ENCODE measurements at places on chromosomes 3 and 15.

DNA sequence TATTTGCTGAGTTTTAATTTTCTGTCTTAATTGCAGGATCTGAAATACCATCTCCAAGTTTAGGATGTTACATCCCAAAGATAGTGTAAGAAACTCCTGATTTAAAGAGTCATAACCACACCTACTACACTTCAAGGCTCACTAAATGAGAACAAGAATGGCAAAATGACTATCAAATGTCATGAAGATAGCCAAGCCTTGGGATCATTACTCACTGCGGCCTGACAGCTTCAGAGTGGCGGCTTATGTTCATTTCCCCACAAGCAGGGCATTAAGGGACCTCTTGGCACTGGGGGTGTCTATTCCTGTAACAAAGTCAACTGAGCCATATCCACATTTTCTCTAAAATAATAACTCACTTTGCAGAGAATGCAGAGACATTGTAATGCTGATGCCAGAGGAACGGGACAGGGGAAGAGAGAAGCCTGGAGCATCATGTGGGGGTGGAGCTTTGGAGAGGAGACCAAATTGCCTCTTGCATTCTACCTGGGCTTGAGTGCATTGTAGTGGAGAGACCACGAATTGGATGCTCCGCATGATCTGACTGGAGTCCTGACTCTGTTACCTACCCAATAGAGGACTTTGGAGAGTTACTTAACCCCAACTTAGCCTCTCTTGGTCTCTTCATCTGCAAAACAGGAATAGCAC lies 219.2 kb downstream of the OPA1 start:
- DNase-seq: no peak

- DNase-seq: no peak
Measured at GRCh38 chr3:52917044-52917443, 19.7 kb upstream of the STIMATE start.

DNA sequence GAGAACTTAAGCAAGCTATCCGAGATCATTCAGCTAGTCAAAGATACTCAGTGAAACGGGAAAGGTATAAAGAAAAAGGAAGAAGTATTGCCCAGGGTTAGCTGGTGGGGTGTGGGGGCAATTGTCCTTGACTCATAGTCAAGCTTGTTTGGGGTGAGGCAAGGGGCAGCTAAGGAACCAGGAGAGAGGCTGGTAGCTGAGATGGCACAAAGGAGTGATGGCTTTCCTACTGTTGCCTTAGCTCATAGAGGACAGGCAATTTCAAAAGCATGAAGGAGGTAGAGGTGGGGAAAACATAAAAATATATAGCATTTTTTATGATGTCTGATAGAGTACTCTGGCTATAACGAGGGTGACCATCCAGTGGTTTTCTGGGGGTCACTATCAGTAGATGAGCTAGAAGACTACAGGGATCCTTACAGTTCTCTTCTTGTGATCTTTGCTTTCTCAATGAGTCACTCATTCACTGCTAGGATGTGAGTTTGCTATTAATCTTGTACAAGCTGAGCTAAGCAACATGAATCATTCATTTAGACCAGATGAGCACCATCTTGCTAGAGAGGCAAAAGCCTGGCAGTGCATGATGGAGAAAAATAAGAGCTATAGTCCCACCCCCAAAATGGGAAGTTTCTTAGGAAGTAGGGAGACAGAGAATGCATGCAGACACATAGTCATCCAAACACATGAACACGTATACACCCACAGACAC lies 207.1 kb upstream of the PFN2 start:
- no peak for DNase-seq

DNA sequence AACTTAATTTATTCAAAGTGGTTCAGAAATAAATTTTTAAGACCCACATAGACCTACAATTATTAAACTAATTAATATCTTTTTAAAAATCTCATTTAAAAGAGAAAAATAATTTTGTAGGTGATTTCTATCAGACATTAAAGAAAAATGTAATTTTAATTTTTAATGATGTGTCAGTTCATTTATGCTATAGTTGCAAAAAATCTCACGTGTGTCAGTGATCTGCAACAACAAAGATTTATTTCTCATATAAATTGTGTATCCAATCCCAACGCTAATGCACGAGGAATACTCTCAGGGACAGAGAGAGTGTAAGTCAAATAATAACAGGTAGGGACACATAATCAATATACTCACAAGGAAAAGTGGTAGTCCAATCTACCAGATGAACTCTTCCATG lies 456.6 kb upstream of the CCDC54 start:
- no peak for DNase-seq

DNA sequence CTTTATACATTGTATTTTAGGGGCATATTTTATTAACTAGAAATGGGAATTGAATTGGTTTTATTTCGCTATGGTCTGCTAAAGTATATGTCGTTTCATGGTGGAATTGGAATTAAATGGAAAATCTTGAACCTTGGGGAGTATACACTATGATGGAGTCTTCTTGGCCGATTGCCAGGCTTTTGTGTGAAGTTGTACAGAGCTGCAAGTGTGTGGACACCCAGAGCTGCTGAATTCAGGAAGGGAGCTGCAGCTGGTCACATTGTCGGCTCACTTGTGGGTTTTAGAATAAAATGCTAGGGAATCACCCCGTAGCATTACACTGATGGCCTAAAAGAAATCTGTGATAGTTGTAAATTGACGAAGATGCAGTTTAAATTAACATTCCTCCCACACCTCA lies 35.1 kb downstream of the USP3 start:
- no peak for DNase-seq

DNA sequence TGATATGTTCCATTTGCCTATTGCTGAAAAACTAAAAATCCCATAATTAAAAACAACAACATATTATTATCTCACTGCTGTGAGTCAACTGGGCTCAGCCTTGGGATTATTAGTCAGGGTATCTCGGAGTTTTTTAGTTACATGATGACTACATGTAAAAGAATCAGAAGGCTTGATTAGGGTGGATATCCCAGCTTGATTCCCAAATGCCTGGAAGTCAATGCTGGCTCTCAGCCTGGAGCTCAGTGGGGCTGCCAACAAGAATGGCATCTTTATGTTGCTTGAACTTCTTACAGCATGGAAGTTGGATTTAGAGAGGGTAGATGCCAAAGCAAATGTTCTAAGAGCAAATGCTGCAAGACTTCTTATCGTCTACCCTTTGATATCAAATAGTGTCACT lies 278.5 kb downstream of the PLOD2 start:
- no peak for DNase-seq

DNA sequence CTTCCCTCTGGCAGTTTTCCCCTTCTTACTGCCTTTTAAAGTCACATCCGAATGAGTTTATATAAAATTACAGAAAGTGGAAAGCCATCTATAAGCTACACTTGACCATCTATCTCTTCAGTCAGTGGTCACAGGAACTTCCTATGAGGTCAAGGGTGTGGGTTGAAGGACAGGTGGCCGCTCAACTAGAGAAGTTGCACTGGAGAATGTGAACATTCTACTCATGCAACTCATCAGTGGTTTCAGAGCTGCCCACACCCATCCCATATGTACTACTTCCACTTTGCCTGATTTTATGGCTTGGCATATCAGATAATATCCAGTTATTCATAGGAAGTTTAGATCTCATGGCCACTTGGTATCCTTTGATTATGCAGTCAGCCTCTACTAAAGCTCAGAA lies 57.4 kb upstream of the TMEM158 start:
- DNase-seq: no peak

DNA sequence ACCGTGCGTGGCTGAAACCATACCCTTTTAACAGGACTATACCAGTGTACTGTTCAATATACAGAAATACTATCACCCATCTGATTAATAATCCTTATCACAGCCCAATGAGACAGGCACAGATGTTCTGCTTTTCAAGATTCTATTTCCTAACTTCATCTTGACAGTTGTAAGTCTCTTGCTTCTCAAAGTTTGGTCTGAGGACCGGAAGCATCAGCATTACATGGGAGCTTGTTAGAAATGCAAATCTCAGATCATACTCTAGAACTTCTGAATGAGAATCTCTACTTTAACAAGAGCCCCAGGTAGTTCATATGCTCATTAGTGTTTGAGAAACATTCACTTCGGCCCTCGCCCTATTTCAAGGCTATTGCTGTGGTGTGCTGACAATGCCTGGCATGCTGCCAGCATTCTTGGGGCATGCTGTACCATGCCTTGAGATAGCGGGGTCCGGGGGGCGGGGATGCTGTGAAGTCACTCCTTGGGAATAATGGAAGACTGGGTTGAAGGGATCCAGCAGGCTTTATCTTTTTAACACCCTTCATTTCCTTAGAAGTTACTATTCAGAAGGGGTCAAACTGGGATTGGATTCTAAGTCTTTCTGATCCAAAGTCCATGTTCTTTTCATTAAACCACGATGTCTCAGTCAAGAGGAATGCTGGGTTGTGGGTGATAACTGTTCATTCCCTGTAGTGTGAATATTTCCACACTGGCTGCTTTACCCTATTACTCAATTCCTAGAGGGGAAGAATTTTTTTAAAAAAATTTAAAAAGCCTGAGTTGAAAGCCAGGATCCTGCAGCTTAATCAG lies 194.7 kb downstream of the LPP start:
- DNase-seq: no peak

DNA sequence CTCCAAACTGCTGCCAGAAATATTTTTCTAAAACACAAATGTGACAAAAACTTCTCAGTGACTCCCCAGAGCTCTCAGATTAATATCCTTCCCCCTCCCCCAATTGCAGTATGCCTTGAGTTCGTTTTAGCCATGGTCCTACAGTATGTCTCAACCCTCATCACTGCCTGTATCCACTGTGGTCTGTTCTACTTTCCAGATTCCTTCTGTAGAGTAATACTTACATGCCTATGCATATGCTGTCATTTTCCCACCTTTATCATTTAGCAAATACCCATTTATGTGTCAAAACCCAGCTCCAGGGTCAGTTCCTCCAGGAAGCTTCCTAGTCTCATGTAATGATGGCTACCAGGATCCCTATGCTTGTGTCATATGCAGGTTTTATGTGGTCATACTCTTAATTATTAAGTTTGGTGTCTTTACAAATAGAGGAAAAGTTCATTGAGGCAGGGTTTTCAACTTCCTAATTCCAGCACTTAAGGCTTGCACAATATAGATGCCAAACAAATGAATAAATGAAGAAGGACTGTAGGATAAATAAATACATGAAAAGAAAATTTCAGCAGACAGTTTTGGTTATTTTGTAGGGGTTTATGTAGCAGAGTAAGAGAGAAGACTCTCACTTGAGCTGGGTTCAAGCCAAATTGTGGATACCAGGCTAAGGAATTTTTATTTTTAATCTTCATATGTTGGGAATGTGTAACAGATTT lies 170.8 kb downstream of the ALCAM start:
- no peak for DNase-seq

DNA sequence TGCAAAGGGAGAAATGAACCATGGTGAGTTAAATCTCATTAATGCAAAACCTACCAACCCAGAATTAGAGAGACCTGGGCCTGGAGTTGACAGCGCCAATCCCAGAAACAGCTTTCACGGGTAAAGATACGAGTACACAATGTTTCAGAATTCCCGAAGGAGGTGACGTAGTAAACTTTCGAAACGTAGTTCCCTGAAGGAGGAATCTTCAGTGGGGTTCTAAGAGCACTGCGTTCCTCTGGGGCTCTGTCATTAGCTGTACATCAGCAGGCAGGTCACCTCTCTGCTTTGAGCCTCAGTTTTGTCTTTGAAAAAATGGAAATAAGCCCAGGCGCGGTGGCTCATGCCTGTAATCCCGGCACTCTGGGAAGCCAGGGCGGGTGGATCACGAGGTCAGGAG lies 152.3 kb downstream of the XXYLT1 start:
- DNase-seq: no peak

- DNase-seq: no peak
Measured at GRCh38 chr15:79115986-79116665, 25.5 kb upstream of the RASGRF1 start.

DNA sequence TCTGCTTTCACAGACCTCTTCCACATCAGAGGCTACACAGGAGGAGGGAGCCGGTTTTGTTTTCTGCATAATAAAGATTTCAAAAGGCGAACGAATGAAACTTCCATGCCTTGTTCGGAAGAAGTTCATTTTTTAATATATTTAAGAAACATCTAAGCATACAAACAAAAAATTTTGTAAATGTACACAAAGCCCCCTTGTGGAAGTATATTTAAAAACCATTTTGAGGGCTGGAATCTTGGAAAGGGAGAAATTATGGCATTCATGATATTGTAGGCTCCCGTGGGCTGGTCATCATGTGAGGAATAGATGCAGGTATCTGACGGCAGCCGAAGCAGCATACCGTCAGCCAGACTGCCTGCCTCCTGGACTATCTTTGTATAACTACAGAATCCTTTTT lies 90.4 kb downstream of the MECOM start:
- DNase-seq: no peak

DNA sequence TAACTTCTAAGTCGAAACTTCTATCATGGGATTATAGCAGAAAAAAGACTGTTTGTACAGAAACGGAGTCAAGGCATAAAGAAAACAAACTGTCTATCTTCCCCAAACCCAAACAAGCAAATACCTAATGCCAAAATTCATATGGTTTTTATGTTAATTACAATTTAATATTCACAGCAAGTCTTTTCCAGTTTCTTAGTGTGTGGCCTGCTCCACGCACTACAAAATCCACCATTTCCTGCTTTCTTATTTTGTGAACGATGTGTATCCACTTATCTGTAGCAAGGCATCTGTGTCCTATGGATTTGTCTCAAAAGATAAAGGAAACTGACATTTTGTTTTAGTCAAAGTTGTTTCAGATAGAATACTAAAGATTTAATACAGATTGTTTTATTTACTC lies 588.0 kb upstream of the CCDC54 start:
- no peak for DNase-seq

DNA sequence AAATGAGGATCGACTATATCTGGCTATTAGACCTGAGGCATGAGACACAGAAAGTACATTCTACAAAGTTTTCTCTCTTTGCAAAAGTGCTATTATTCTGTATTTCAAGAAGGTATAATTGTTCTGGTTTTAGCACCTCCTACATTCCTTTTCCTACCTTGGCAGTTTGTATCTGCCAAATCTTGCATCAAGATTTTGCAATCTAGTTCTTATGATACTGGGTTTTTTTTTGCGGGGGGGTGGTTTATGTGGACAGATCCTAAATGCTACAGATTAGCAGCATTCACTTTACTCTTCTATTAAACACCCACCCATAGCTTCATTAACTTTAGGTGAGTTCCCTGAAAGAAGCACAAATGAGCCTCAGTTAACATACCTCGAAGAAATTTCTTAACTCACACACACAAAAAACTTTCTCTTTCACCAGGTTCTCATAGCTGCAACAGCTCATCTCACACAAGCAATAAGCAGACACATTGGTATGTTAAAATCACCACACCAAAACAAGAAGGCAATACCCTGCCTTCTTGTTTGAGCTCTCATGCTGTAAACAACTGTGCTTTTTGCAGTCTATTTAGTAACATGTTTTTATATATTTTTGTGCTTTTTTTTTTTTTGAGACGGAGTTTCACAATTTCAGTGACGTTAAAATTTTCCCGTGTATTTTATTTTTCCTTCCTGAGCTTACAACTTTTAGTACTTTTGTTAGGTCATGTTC lies 73.0 kb upstream of the VGLL4 start:
- DNase-seq: no peak

DNA sequence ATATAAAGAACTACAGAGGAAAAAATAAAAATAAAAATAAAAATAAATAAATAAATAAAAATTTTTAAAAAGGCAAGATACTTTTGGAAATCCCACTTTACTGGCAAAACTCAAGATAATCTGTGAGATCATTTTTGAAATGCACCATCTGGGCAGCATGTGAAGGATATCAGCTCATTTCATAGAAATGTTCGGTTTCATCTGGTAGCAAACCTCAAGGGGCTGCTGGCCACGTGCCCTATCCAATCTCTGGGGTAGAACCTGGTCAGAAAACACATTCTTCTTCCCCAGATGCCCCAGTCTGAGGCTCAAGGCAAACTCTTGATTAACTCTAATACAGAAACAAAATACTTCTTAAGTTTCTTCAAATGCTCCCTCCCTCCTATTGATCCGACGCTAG lies 166.0 kb downstream of the FMN1 start:
- no peak for DNase-seq
